Jurkat, Clone E6-1 (cell line): ENCODE measurements at places on chromosomes 3 and 15.

DNA sequence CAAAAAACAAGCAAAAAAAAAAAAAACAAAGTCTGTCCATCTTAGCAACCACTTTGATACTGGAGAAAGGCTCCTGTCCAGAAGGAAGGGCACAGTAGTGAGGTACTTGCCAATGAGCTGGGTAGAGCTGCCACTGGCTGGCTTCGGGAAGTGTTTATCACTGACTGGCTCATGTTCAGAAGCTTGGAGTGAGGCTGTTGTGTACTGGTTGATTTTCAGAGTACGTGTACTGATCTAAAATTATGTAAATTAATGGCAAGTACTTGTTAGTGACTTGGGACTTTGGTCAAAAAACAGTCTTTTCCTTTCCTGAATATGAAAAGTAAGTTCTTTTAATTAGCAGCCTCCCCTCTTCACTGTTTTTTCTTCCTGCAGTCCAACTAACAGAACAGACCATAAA is 979 bp upstream of the ZNF621 start:
- DNase-seq, result no peak

- no peak for DNase-seq
Measured at GRCh38 chr3:36734742-36735141, 29.6 kb downstream of the DCLK3 start.

DNA sequence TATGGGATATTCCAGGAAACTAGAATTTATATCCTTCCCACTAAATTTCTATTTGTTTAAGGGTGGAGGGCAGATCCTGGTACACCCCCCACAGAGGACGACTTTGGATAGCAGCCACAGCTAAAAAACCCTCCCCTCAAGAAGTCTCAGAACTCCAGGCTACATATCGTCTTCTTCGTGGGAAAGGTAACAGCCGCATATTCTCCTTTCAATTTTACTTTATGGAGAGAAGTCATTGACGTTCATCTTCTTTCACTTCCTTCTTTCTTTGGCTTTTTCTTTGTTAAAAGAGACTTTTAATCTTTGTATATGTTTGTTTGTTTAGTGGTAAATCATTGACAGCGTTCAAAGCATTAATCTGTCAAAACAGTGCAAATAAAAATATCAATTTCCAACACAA is 36.3 kb downstream of the TRIP4 start:
- no peak for DNase-seq

DNA sequence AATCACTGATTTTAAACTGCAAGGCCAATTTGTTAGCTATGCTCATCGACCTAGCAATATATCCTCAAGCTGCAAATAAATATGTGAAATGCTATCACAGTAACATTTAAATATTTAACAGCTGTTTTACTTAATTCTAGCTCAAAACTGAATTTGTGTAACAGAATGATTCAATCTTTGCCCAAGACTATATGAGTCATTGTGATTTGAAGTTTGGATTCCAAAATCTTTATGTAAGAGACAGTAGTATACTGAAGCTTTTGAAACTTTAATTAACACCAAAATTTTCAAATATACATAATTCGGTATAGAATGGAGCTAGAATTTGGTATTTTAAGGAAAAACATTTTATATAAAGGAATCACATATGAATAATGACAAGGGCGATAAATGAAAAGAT is 603.0 kb upstream of the ROBO2 start:
- no peak for DNase-seq

DNA sequence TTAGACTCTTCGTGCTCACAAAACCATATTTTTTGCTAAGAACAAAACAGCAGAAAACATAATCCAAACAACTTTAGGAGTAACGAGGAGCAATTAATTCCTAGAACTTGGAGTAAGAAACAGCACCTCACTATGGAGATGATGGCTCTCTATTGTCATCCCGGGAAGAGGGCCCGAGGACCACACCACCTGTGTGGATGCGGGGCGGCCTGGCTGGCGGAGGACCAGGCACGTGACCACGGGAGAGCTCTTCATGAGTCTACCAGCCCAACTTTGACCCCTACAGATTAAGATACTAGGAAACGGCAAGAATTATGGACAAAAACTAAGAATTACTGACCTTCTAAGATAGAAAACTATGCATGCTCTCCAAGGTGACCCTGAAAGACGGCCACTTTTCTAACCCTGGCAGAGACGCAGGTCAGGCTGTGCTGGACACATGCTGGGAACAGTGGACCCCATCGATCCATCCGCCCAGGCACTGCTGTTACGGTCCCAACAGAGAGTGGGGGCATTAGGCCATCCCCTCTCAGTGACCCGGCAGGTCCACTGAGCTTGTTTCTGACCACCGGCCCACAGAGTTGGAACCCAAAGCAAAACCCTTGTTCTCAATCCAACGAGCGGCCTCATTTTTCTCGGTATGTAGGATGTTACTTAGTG is 13.1 kb upstream of the OCA2 start:
- DNase-seq, result no peak

GRCh38 chr3:68817243-68817642 is 115.1 kb downstream of the TAFA4 start:
- no peak for DNase-seq

- no peak for DNase-seq
Measured at GRCh38 chr3:106208251-106208650, 339.4 kb upstream of the CBLB start.

DNA sequence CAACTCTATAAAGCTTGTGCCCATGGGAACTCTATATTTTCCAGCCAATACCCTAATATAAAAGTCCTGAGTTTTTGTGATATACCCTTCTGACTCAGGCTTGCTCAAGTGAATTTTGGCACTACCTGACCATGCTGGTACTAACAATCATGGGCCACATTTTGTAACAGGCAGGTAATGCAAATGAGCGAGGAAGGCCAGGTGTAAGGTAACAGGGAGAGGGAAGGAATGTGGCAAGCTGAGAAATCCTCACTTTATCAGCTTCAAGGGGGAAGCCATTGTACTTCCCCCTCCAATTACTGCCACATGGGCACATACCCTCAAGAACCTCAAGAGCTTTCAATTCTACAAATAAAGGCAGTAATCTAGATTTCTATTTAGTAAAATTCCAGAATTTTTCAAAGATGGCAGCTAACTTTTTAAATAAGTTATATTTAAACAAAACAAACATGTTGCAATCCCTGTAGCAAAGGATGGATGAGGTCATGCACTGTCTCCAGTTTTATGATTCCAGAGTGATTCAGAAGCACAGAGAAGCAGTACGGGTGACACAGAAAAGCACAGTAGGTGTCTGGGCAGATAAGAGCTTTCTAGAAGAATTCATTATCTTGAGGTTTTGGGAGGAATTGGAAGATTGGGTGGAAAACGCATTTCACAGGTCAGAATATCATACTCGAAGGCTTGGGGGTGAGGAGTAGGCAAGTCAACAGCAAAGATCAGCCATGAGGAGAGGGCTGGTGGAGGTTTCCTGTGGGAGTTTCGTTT is 87.6 kb downstream of the FOXP1 start:
- no peak for DNase-seq

GRCh38 chr15:63999177-63999576 is 47.1 kb downstream of the DAPK2 start:
- no peak for DNase-seq

- no peak for DNase-seq
Measured at GRCh38 chr3:181901626-181902025, 189.9 kb downstream of the SOX2 start.

- DNase-seq, result no peak
Measured at GRCh38 chr3:67292356-67293121, 294.4 kb downstream of the KBTBD8 start.

DNA sequence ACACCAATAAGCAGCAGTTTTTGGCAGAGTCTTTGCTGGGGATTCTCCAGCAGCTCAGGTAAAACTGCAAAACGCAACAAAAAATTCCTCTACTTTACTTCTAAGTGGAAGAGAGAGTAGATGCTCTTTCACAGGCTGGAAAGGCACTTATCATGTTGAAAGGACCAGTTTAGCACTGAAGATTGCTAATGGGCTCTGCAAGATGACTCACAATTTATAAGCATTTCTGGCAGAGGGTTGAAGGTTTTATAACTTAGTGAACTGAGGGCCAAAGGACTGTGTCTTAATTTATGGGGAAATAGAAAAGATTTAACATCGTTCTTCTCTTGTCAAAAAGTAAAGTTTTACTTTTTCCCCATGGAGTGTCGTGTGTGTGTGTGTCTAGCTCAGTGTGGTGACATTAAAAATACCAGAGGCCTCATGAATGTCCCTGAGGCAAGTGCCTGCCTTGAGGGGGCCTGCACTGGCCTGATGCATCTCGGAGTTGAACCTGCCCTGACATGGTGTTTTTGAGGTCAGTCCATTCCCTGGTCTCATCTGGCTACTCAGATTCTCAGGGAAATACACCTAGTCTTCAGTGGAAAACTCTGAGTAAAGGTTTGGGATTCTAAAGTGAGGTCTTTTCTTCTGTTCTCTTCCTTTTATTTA is 1092.0 kb downstream of the NAALADL2 start:
- DNase-seq, result no peak

GRCh38 chr3:171407759-171408158 is 52.4 kb downstream of the TNIK start:
- DNase-seq, result no peak

DNA sequence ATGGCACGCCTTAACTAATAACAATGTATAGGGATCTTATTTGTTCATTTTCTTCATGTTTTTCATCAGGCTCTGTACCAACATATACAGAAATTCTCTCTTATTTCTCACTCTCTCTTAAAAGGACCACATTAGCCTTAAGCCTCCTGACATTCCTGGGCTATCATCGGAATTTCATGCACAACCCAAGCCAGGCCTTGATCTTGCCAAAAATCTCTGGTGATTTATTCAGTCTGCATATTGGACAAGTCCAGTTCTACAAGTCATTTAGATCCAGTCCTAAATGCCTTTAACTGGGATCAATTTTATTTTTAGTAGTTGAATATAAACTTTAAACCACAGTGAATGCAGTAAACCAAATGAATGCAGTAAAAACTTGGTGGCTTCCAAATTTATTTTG is 385.4 kb downstream of the MECOM start:
- DNase-seq, result no peak

DNA sequence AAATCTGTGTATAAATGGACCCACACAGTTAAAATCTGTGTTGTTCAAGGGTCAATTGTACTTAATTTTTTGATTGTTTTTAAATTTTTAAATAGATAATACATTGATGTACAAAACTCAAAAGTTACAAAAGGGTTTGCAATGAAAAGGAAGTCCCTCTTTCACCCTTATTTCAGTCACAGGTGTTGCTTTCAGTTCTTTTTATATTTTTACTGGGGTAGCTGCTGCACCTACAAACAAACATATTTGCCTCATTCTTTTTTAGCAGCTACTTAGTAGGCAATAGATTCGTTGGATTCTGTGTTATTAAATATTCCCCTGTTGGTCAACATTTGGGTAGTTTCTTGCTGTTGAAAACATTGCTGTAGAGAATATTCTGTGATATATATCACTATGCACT is 44.4 kb downstream of the PIAS1 start:
- no peak for DNase-seq

DNA sequence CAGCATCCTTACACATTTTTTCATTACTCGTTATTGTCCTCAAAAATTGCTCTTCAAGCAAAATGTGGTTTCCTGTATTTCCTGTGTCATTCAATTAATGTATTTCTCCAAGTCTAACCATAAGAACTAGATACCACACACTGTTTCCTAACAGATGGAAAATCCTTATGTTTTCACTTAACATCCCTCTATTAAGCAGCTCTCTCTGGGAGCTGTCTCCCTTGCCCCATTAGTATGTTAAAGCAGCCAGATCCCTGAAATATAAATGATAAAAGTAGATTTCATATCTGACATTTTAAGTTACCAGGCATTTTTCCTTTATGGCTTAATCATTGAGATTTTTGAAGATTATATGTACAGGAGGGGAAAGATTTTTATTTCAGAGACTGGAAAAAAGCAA is 15.9 kb downstream of the PFN2 start:
- DNase-seq, result no peak

DNA sequence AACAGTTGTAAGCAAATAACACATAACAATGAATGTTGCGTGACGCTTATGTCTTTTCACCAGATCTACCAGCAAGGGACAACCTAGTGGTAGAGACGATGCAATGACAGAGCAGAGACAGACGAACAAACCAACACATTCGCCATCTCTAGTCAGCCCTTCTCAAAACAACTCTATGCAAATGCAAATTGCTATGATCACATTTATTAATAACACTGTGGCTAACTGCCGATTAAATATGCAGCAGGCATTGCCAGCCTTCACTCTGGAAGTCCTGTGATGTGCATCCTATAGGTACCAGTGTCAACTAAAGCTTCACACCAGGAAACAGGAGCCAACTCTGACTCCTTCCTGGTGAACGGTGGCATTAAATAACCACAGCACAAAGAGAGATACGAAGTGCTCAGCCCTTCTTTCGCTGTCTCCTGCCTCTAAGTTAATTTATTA is 94.2 kb downstream of the FOXP1 start:
- no peak for DNase-seq

GRCh38 chr3:143973259-143974021 is 1.8 kb downstream of the DIPK2A start:
- DNase-seq, result peak; percentile 89

GRCh38 chr3:9180764-9181117 is 68.7 kb downstream of the SRGAP3 start:
- no peak for DNase-seq

DNA sequence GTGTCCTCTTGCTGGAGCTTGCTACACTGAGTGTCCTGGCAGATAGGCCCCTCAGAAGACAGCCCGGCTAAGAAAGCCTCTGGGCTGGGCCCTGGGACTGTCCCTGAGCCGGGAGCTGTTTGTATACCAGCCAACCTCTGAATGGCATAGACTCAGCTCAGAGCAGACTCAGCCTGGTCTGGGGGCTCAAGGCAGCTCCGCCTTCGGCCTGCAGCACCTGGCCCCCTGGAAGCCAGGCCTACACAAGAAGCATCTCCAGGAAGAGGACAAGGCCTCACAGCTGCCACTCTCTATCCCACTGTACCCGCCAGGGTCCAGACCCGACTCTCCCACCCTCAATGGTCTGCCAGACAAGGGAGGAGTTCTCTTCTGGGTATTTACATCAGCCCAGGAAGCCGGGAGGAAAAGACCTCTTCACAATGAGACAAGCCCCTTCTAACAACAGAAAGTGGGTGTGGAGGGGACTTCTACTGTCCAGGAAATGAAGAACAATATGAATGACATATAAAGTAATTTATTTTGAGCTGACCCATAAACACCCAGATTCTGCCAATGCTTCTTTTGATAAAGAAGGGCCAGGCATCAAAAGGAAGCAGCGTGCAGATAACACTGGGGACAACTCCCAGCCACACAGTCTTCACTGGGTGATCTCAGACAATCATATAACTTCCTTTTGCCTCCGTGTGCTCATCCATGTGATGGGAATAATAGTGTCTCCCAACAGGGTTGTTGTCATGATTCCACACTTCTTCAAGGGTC is 110.2 kb downstream of the TPRA1 start:
- DNase-seq, result no peak

GRCh38 chr3:198062068-198062465 is 102.0 kb downstream of the LMLN start:
- DNase-seq, result no peak

DNA sequence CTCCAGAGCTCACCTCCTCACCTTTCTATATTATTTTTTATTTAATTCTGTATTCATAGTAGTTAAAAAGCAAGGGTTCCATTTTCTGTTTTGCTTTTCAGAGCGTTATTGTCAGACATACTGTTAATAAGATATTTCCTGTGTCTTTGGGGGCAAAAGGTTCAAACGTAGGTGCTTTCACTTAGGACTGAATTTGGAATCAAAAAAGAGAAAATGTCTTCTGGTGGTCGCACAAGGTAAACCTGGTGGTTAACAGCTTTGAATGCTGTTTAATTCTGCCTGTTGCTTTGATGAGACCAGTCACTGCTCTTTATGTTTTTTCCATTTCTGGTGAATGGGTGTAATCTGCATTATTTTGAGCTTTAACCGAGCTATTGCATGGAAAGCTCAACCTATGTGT is 212.5 kb downstream of the TCF12 start:
- peak; percentile 68 for DNase-seq

- no peak for DNase-seq
Measured at GRCh38 chr3:119580067-119580760, 922 bp downstream of the ADPRH start.
